ENCODE measurements at places on chromosomes 5 and 9. TPM values are rescaled to one million over a fixed set of nuclear protein-coding genes. Genes with fewer than 3 reads are reported as not detected.

Gene ZNF300
- total RNA-seq: 9.6 TPM

DNA sequence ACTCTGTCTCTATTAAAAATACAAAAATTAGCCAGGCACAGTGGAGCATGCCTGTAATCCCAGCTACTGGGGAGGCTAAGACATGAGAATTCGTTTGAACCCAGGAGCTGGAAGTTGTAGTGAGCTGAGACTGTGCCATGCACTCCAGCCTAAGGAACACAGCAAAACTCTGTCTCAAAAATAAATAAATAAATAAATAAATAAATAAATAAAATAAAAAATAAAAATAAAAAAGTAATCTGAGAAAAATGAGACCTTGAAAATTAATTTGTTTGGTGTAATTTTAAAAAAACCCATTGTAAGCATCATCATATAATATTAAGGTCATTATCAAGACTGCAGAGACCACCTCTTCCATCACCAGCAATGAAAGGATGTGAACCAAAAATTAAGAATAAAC lies 997.1 kb downstream of the CDH18 start:
- DNase-seq: no peak
- H3K4me1 ChIP-seq: no peaks in the 10 kb centered on the region
- H3K27me3 ChIP-seq: no peaks in the 10 kb centered on the region
- no peak overlapping the region for H3K27ac ChIP-seq

- no peaks in the 10 kb centered on the region for H3K4me1 ChIP-seq
- no peaks in the 10 kb centered on the region for H3K27me3 ChIP-seq
- H3K27ac ChIP-seq: no peak overlapping the region
- H3K36me3 ChIP-seq: no peaks in the 10 kb centered on the region
Measured at GRCh38 chr5:13508559-13508958, 435.9 kb downstream of the DNAH5 start.

Gene IFNB1
- total RNA-seq: not detected

Gene CA9
- not detected for total RNA-seq

DNA sequence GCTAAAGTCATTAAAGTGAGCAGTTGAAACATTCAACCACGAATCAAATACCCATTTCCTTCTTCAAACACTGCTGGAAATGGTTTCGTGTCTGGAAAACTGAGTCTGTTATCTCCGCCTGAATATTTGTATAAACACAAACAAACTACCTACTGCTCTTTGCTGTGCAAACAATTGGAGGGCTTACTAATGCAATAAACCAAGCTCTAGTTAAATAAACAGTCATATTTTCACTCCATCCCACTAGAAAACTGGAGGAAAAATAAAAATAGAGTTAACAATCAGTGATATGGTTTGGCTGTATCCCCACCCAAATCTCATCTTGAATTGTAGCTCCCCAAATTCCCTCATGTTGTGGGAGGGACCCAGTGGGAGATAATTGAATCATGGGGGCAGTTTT lies 397.6 kb downstream of the RASEF start:
- no peaks in the 10 kb centered on the region for H3K27me3 ChIP-seq
- no peak for DNase-seq
- no peaks in the 10 kb centered on the region for H3K36me3 ChIP-seq
- H3K4me3 ChIP-seq: no peak overlapping the region
- no peak overlapping the region for H3K27ac ChIP-seq

- H3K4me1 ChIP-seq: no peaks in the 10 kb centered on the region
- H3K27me3 ChIP-seq: no peaks in the 10 kb centered on the region
- no peaks in the 10 kb centered on the region for H3K36me3 ChIP-seq
- no peak overlapping the region for H3K27ac ChIP-seq
Measured at GRCh38 chr5:120533581-120533980, 69.5 kb downstream of the PRR16 start.

- no peaks in the 10 kb centered on the region for H3K27me3 ChIP-seq
- no peak overlapping the region for H3K4me3 ChIP-seq
- H3K4me1 ChIP-seq: peaks cover 12% of the 10 kb centered on the region
- no peaks in the 10 kb centered on the region for H3K36me3 ChIP-seq
- peak; percentile 85 for DNase-seq
Measured at GRCh38 chr9:69471433-69471832, 146.4 kb downstream of the ENTREP1 start.

DNA sequence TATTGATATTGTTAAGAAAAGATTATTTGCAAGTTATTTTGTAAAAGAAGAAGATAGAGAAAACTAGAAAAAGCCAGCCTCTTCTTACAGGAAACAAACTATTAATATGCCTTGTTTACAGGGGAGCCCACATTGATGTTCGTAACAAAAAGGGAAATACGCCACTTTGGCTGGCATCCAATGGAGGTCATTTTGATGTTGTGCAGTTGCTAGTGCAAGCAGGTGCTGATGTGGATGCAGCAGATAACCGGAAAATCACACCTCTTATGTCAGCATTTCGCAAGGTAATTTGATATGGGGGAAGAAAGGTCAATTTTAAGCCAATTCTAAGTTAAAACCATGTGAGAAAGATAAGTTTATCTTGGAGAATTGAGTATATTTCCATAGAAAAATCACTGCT lies 37.6 kb upstream of the EIF4EBP3 start:
- peaks cover 24% of the 10 kb centered on the region for H3K36me3 ChIP-seq
- H3K27me3 ChIP-seq: no peaks in the 10 kb centered on the region
- no peaks in the 10 kb centered on the region for H3K4me1 ChIP-seq
- DNase-seq: no peak

- no peak overlapping the region for H3K4me3 ChIP-seq
- no peaks in the 10 kb centered on the region for H3K36me3 ChIP-seq
- no peaks in the 10 kb centered on the region for H3K4me1 ChIP-seq
Measured at GRCh38 chr5:169458221-169458620, 125.4 kb upstream of the SPDL1 start.

GRCh38 chr5:55926476-55926875 lies 68.3 kb downstream of the IL6ST start:
- H3K4me1 ChIP-seq: peaks cover 38% of the 10 kb centered on the region
- no peak for DNase-seq
- H3K36me3 ChIP-seq: no peaks in the 10 kb centered on the region
- H3K27me3 ChIP-seq: no peaks in the 10 kb centered on the region
- no peak overlapping the region for H3K27ac ChIP-seq

GRCh38 chr9:19595003-19595402 lies 186.2 kb downstream of the ACER2 start:
- DNase-seq: no peak
- H3K4me1 ChIP-seq: no peaks in the 10 kb centered on the region
- no peaks in the 10 kb centered on the region for H3K27me3 ChIP-seq

DNA sequence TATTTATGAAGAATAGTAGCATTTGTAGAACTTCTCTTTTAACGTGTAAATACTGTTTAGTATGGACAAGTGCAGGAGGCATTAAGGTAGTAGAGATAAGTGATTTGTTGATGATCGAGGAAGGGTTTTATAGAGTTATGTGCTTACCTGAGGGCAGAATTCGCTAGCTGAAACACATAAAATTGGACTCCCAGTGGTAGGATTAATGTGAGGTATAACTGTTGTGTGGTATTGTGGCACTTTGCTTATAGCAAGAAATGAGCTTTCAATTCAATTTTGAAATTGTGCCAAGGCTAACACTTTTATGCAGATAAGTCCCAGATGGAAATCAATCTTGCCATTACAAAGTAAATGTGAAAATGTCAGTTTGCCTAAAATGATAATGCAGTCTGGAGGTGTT lies 1.2 kb downstream of the AP3S1 start:
- H3K4me1 ChIP-seq: peaks cover 41% of the 10 kb centered on the region
- H3K36me3 ChIP-seq: no peaks in the 10 kb centered on the region
- H3K27me3 ChIP-seq: no peaks in the 10 kb centered on the region
- peak overlapping the region; percentile 67 for H3K4me3 ChIP-seq
- DNase-seq: peak; percentile 49
- H3K27ac ChIP-seq: no peak overlapping the region

- no peaks in the 10 kb centered on the region for H3K4me1 ChIP-seq
- H3K27me3 ChIP-seq: no peaks in the 10 kb centered on the region
- DNase-seq: no peak
Measured at GRCh38 chr5:180003127-180003526, 68.4 kb downstream of the RNF130 start.

- no peaks in the 10 kb centered on the region for H3K36me3 ChIP-seq
- H3K4me3 ChIP-seq: no peak overlapping the region
- no peaks in the 10 kb centered on the region for H3K4me1 ChIP-seq
- DNase-seq: no peak
Measured at GRCh38 chr9:93218161-93218560, 34.2 kb downstream of the WNK2 start.

DNA sequence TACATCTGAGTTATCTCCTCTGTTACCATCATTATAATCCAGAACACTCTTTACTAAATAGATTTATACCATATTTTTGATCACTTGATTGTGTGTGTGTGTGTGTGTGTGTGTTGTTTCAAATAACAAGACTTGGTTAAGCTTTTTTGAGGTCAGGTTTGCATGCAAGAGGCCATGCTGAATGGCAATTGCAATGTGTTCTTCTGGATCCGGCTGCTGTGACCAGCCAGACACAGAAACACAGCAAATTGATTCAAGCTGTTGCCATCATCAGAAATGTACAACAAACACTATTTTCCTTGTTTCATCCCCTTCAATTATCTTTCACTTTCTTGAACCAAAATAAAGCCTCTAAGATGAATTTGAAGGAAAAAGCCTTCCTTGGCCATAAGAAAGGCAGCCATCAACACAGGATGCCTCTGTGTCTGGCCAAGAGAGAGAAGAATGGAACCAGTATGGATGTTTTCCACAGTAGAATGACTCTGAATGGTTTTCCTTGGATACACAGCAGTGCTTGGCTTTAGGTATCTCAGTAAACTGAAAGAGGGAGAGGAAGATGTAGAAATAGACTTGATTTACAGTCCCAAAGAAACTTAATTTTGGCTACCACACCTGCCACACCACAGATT lies 53.9 kb downstream of the DPYSL3 start:
- H3K4me1 ChIP-seq: peaks cover 4% of the 10 kb centered on the region
- DNase-seq: no peak
- H3K27me3 ChIP-seq: no peaks in the 10 kb centered on the region
- no peak overlapping the region for H3K4me3 ChIP-seq

Gene RORB
- total RNA-seq: not detected

GRCh38 chr5:41772785-41773442 lies 97.3 kb downstream of the OXCT1 start:
- H3K36me3 ChIP-seq: no peaks in the 10 kb centered on the region
- H3K4me1 ChIP-seq: peaks cover 3% of the 10 kb centered on the region
- H3K27ac ChIP-seq: no peak overlapping the region

DNA sequence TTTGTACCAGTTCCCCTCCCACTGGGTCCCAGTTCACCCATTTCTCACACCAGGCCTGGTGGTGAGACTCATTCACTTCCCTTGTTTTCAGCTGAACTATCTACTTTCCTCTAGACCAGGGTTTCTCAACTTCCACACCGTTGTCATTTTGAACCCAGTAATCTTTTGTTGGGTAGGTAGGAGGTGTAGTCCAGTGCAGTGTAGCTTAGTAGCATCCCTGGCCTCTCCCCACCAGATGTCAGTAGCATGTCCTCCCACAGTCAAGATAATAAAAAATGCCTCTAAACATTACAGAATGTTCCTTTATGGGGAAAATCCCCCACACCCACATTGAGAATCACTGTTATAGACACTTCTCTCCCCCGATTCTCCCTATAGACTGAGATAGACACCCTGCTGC lies 299.1 kb downstream of the EPB41L4A start:
- no peak for DNase-seq
- no peaks in the 10 kb centered on the region for H3K36me3 ChIP-seq
- H3K4me1 ChIP-seq: no peaks in the 10 kb centered on the region
- no peak overlapping the region for H3K27ac ChIP-seq

Gene C9orf153
- 0.66 TPM for total RNA-seq

DNA sequence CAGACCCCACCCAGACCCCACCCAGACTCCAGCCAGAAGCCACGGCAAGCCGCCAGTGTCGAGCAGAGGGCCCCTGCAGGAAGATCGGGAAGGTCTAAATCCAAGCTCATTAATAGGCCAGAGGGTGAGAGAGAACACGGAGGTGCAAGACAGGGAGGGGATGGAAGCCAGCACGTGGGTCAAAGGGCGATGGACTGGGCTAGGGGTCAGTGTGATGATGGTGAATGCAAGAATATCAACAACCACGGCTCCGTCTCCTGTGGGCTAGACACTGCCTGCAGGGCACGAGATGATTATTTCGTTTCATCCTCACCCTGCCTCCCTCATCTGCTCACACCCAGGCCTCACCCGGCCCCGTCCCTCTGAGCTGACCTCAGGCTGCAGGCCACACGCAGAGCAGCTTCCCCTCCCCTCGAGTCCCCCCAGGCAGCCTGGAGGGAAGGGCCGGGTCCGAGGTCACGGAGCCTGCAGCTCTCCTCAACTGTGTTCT lies 122.0 kb downstream of the COL23A1 start:
- H3K27me3 ChIP-seq: no peaks in the 10 kb centered on the region
- H3K4me3 ChIP-seq: no peak overlapping the region
- H3K27ac ChIP-seq: no peak overlapping the region
- no peak for DNase-seq
- no peaks in the 10 kb centered on the region for H3K4me1 ChIP-seq

DNA sequence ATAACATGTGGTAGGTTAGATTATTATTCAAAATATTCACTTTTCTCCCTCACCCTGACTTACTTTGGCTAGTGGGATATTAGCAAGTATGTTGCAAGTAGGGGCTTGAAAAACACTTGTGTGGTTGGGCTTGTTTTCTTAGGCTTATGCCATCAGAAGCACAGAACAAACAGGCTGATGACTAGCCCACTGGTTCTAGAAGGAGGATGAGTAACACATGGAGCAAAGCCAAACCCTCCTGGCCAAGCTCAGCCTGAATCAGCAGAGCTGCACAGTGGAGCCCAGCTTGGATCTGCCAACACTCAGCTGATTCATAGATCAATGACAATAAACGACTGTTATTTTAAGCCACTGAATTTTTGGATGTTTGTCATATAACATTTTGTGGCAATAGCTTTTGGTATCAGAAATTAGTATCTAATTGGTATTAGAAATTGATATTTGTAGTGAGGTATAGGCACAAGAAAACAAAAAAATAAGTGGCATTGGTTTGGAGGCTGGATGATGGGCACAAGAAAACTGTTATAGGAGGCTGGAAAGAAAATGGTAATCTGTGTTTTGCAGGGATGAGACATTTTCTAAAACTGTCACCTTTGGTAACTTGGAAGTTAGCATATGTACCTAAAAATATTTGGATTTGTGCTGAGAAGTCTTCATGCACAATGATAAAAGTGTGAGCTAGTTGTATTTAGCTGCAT lies 46.1 kb upstream of the ZBED3 start:
- no peak overlapping the region for H3K27ac ChIP-seq
- DNase-seq: peak; percentile 92
- H3K36me3 ChIP-seq: no peaks in the 10 kb centered on the region

Gene C9orf50
- total RNA-seq: not detected

GRCh38 chr9:87599901-87600610 lies 102.4 kb downstream of the DAPK1 start:
- H3K27me3 ChIP-seq: no peaks in the 10 kb centered on the region
- H3K36me3 ChIP-seq: peaks cover 2% of the 10 kb centered on the region
- H3K4me1 ChIP-seq: peaks cover 20% of the 10 kb centered on the region
- H3K27ac ChIP-seq: peak overlapping the region; percentile 64

- no peaks in the 10 kb centered on the region for H3K27me3 ChIP-seq
- no peaks in the 10 kb centered on the region for H3K4me1 ChIP-seq
- no peak for DNase-seq
- H3K4me3 ChIP-seq: no peak overlapping the region
- H3K36me3 ChIP-seq: no peaks in the 10 kb centered on the region
Measured at GRCh38 chr9:91155746-91156376, 205.9 kb downstream of the AUH start.

Gene TAF11L9
- not detected for total RNA-seq

Gene CORO2A
- 0.30 TPM for total RNA-seq

- DNase-seq: no peak
- no peaks in the 10 kb centered on the region for H3K36me3 ChIP-seq
- no peak overlapping the region for H3K4me3 ChIP-seq
- no peak overlapping the region for H3K27ac ChIP-seq
Measured at GRCh38 chr9:109274884-109275730, 45.8 kb downstream of the EPB41L4B start.

All from endothelial cell of umbilical vein (primary cell).